AG09309 (cell line): ENCODE measurements at places on chromosomes 3 and 15.

GRCh38 chr3:1623896-1624295, 474.8 kb upstream of the CNTN4 start:
- DNase-seq: no peak

DNA sequence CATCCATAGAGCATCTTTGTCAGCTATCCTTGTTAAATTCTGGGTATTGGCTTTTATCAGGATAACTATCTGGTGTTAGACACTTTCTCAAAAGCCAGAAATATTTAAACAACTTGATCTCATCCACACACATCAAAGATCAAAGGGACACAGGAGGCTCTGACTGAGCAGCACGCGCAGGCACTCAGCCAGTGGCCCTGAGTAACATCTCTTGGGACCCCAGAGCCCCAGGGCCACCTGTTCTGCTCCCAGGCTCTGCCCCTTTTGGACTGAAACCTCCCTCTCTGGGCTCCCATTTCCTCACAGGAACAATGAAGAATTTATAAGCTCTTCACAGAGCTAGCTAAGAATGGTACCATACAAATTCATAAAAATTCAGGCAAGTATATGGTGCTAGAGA, 16.1 kb downstream of the ATP10A start:
- DNase-seq: no peak

GRCh38 chr3:123078101-123078500, 11.3 kb downstream of the PDIA5 start:
- no peak for DNase-seq

DNA sequence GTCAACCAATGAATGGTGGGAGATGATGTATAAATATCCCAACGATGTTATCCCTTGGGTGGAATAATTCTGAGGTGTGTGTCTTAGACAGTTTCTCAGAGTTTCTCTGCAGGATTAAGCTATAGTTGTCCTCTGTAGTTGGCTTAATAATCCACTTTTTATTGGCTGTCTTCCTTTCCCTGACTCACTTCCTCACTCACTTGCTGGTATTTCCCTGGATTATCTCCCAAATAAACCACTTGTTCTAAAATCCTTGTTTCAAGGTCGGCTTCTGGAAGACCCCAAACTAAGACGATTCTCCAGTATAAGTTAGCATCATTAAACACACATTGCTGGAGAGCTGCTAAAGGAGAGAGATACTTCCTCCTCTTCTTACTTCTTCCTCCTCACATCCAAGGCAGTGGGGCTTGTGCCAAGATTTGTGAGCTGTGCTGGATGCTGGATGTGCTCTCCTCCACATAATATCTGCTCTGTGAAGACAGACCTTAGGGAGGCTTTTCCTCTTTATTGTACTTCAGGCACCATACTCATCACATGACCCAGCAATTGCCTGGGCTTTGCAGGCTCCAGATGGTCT, 22.5 kb upstream of the ROPN1 start:
- no peak for DNase-seq

DNA sequence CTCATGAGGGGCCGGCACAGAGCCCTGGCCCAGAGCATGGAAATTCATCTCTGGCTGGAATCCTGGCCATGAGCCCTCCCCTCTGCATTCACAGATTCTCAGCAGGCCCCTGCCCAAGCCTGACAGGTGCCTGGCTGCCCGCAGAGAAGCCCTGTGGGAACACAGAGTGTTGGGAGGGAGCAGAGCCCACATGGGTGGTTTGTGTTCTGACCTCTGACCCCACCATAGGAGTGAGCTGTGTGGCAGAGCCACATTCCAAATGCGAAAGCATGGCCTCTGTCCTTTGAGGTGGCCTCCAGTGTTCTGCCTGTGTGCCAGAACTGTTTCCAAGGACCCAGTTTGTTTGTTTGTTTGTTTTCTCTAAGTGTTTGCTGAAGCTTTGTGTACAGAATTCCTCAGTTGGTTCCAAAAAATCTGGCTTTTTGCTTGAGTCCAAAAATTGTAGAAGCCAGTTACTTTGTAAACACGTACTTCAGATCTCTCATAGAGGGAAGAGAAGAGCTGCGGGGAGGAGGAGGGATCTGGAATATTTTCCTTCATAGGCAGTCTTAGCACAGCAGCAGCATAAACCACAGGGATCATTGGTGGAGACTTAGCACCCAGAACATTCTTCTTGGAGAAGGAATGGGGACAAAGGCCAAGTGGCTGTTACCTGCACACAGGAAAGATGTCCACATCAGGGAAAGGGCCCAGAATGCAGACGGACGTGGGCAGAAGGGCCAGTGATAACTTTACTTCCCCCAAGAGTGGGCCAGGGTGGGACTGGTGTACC, 36.0 kb downstream of the GRAMD2A start:
- no peak for DNase-seq

DNA sequence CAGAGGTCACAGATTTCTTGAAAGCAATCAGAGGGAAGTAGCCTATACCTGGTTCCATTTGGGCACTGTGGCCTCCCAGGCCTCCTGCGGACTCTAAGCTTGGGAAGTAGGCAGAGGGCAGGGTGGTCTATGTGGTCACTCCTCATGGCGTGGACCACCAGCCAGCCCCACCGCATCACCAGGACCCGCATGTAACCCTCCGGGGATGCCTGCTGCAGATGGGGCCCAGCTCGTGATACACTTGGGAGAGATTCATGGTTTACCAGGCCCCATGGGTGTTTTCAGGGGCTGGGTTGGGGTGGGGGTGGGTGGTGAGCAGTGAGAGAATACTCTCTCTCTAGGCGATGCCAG, 123.7 kb downstream of the ASB7 start:
- no peak for DNase-seq
